ENCODE measurements at places on chromosomes 6 and 20. TPM values are rescaled to one million over a fixed set of nuclear protein-coding genes. Genes with fewer than 3 reads are reported as not detected.

FOXQ1 gene
- not detected for total RNA-seq

DEFB126 gene
- total RNA-seq = not detected

SLPI gene
- 9.7 TPM for total RNA-seq

SCAF8 gene
- 57.1 TPM for total RNA-seq

TPMT gene
- total RNA-seq = 14.0 TPM

DNA sequence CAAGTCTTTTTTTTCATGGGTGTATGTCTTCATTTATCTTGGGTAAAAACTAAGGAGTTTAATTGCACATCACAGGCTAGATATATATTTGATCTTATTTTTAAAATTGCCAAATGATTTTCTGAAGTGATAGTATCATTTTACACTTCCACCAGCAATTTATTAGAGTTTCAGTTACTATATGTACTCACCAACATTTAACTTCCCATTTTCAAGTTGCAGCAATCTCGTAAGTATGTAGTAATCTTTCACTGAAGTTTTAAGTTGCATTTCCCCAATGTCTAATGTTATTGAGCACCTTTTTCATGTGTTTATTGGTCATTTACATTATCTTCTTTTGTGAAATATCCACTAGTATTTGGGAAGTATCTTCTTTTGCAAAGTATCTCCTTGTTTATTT is 277.4 kb upstream of the CNR1 start:
- DNase-seq = no peak

DNA sequence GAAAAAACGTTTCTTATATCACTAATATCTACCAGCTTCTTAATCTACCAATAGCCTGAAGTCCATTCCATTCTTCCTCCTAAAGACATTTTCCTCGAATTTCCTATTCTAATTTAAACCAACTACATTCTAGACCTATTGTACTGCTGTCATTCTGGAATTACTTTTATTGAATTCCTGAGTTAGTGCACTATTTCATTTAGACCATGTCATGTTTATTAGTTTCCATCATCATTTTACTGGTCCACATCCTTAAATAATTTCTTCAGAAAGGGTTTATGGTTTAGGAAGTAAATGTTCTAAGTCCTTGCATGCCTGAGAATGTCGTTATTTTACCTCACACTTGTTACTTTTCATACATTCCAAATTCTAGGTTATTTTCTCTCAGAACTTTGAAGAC is 13.2 kb downstream of the LCA5 start:
- DNase-seq = no peak

- no peak for DNase-seq
Observed at GRCh38 chr6:18506382-18507017, 119.3 kb downstream of the RNF144B start.

DNA sequence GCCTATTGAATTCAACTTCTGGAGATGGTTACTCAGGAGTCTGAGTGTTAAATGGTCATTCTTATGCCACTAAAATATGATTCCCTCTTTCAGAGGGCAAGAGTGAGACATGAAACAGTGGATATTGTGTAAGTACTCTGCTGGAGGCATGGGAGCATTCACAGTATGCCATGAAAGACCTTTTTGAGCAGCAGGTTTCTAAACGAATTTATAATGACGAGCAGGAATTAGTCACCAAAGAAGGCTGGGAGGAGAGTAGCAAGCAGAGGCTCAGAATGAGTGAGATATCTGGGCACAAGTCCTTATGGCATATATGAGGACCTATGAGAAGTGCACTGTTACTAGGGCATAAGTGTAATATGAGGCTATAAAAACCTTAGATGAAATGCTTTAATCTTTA is 10.9 kb upstream of the MYB start:
- DNase-seq = no peak

Measured in stomach (tissue), 19 donors.